Thyroid gland (tissue), 4 donors: ENCODE measurements at places on chromosomes 13 and 19. TPM values are rescaled to one million over a fixed set of nuclear protein-coding genes. Genes with fewer than 3 reads are reported as not detected.
A peak's percentile ranks its signal among the peaks of the same experiment; 100 is the strongest.

- DNase-seq, result no peak
These were observed 1.1 kb upstream of the C19orf85 start for GRCh38 chr19:55465460-55466240.

DNA sequence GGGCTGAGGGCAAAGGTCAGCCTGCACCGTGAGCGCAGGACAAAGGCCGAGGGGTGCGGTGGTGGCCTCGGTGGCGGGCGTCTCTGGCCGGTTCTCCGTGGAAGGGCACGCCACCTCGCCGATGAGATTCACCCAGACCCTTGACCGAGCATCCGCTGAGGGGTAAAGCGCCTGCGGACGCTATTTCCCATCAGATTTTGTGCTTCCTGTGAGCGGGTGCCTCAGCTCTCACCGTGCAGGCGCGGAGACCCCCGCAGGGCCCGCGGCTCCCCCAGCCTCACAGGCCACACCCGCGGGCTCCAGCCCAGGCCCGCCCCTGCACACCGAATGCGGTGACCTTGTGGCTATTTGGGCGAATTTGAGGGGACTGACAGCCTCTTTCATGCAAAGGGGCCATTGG is 348.0 kb downstream of the TEX29 start:
- DNase-seq, result no peak

DNA sequence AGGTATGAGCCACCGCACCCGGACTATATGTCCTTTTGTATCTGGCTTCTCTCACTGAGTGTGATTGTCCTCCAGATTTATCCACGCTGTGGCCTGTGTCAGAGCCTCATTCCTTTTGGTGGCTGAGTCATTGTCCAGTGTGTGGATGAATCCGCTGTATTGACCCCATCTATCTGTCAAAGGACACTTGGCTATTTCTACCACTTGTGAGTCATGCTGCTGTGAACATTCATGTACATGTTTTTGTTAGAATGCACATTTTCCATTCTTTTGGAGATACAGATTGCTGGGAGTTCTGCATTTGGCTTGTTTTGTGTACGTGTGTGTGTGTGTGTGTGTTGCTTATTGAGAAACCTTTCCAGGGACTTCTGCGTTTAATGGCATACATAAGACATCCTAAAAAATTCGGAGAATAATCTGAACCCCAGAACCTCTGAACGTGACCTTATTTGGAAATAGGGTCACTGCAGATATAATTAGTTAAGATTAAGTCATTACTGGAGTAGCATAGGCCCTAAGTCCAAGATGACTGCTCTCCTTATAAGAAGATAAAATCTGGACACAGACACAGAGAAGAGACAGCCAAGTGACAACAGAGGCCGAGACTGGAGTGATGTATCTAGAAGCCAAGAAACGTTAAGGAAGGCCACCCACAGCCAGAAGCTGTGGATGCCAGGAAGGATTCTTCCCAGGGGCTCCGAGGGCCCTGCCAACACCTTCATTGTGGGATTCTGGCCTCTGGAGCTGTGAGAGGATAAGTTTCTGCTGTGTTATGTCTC is 4.9 kb upstream of the GIPC3 start:
- no peak for DNase-seq

DNA sequence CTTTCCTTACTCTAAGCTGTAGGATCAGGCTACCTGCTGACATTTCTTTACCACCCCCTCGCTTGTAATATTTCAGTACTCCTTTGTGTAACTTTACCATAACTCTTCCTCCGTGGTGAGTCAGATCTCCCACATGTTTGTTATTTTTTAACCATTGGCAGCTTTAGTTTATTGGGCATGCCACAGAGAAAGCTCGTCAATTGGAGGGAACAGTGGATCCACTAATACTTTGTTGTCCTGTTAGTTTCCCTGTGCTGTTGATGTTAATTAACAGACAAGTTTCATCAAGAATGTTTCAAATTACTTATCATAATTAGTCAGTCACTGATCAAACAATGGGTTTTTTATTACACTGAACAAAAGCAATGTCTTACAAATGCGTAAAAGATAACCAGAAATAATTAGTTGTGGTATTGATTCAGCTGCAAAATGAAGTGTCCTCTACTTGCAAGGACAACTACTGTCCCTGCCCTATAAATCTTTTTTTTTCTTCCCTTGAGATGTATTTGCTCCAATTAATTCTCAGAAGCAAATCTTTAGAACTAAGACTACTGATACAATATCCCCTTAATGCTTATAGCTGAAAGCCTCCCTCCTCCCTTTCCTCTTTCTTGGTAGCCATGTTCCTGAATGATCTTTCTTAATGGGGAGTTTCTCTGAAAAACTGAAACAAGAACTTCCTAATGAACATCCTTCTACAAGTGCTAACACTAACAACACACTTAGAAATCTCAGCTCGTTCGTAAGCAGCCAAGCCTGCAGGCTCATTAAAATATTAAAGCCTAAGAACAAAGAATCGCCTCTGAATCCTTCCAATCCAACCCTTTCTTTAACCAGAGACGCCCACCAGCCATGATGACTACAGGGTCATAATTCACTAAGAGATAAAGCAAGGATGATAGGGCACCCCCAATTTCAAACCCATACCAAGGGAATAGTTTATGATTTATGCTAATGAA is 22.2 kb downstream of the EFNB2 start:
- no peak for DNase-seq

- DNase-seq, result no peak
These were observed 546.2 kb downstream of the SLITRK5 start for GRCh38 chr13:88217372-88217771.

- peak; percentile 47 for DNase-seq
These were observed 663 bp upstream of the SMAD9 start for GRCh38 chr13:36920616-36921185.

GRCh38 chr13:87537951-87538350 is 133.2 kb upstream of the SLITRK5 start:
- no peak for DNase-seq

DNA sequence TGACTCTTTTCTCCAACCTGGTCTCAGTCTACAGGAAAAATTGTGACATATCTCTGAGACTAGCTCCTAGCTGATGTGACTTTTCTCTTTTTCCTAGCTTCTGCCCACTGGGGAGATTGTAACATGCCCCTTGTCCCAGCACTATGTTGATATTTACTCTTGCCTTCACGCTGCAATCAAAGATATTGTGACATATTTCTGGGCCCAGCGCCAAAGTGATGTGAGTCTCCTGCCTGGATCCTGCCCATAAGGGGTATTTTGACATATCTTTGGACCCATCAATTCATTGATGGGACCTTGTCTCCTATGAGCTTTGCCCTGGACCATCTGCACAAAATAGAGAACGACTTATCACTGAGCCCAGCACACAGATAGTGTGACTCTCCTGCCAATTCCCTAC is 41.1 kb downstream of the ZNF729 start:
- no peak for DNase-seq

Gene WIZ
- total RNA-seq, result 23.3 TPM

GRCh38 chr19:50551034-50551714 is 17.1 kb downstream of the LRRC4B start:
- DNase-seq, result no peak

Gene UPK1A
- not detected for total RNA-seq

DNA sequence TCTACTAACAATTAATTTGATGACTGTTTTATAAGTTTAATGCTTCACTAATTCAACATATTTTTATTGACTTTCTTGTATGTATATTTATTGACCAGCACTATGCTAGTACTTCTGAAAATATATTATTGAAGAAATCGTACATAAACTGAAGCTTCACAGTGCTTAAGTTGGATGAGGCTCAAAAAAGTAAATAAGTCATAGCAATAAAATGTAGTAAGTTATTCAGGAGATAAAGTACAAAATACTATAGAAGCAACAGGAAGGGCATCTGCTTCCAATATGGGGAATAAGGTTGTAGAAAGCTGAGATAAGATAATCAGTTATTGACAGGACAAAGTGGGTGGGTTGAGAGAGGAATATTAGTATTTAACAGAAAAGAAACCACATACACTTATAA is 944.9 kb upstream of the MIR17HG start:
- DNase-seq, result no peak

Gene PIBF1
- total RNA-seq, result 39.3 TPM

GRCh38 chr13:94822356-94822755 is 110.0 kb upstream of the SOX21 start:
- DNase-seq, result no peak
